ENCODE measurements at places on chromosomes 11 and 22.

DNA sequence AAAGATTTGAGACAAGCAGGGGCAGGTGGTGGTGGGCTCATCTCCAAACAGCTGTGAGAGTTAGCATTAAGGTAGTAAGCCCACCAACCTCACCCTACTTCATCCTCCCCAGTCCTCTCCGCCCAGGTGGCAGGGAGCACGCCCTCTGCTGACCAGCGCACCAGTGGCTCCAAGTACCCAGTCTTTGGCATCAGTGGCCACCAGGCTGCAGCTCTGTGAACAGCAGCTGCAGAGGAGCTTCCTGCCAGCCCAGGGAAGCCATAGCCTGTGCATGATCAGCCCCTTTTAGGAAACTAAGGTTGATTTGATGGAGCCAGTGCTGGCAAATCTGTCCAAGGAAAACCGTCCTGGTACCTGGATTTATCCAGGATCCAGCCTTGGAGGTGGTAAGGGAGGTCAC lies 21.7 kb downstream of the CAVIN3 start:
- no peaks in the 10 kb centered on the region for H3K27me3 ChIP-seq
- peak; percentile 37 for DNase-seq
- H3K36me3 ChIP-seq, result no peaks in the 10 kb centered on the region
- H3K4me3 ChIP-seq, result no peak overlapping the region
- no peak overlapping the region for H3K27ac ChIP-seq

DNA sequence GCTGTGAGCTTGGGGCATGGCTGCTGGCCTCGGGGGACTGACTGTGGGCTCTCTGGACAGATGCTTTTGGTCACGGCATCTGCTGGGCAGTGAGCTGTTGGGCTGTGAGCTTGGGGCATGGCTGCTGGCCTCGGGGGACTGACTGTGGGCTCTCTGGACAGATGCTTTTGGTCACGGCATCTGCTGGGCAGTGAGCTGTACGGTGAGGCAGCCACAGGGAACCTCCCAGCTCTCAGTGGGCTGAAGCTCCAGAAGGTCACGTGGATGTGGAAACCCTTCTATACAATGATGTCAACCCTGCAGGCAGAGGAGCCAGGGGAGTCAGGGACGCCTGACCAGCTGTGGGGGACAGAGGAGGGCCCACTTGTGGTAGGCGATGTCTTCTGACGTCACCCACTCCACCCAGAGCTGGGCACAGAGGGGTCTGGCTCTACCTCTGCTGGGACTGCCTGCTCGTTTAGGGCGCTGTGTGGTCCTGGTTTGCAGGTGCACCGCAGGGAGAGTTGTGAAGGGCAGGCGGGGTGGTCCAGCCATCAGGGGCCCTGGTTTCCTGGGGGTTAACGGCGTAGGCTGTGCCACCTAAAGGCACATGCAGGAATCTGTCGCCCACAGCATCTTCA lies 1331.3 kb downstream of the BRD1 start:
- H3K4me1 ChIP-seq, result peaks cover 4% of the 10 kb centered on the region
- no peak overlapping the region for H3K27ac ChIP-seq
- H3K27me3 ChIP-seq, result peaks cover 18% of the 10 kb centered on the region
- no peak for DNase-seq
- H3K4me3 ChIP-seq, result no peak overlapping the region

DNA sequence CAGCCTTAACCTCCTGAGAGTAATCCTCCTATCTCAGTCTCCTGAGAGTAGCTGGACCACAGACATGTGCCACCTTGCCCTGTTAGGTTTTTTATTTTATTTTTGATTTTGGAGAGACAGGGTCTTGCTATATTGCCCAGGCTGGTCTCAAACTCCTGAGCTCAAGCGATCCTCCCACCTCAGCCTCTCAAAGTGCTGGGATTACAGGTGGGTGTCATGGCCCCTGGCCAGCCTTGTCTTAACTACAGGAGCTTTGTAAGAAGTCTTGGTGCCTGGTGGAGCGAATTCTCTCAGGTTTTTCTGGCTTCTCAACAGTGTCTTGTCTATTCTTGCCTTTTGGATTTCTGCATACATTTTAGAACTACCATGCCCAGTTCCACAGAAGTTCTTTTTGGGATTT lies 546.4 kb downstream of the TBC1D22A start:
- H3K27ac ChIP-seq, result no peak overlapping the region
- H3K4me1 ChIP-seq, result no peaks in the 10 kb centered on the region
- H3K4me3 ChIP-seq, result no peak overlapping the region
- DNase-seq, result no peak
- peaks cover 9% of the 10 kb centered on the region for H3K27me3 ChIP-seq

- no peaks in the 10 kb centered on the region for H3K36me3 ChIP-seq
- H3K27ac ChIP-seq, result no peak overlapping the region
- H3K4me3 ChIP-seq, result no peak overlapping the region
- peaks cover 11% of the 10 kb centered on the region for H3K27me3 ChIP-seq
- no peak for DNase-seq
Observed at GRCh38 chr22:38437416-38437815, 17.6 kb downstream of the KCNJ4 start.

DNA sequence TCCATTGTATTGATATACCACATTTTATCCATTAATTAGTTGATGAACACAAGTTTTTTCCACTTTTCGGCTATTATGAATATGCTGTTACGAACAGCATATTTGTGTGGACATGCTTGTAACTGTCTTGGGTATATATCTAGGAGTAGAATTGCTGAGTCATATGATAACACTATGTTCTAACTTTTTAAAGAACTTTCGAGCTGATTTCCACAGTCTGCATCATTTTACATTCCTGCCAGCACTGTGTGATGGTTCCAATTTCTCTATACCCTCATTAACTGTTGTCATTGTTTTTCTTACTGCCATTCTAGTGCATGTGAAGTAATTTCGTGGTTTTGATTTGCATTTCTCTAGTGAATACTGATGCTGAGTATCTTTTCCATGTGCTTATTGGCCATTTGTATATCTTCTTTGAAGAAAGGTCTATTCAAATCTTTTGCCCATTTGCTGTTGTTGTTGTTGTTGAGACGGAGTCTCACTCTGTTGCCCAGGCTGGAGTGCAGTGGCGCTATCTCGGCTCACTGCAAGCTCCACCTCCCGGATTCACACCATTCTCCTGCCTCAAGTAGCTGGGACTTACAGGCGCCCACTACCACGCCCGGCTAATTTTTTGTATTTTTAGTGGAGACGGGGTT lies 7.4 kb upstream of the RCE1 start:
- peaks cover 15% of the 10 kb centered on the region for H3K36me3 ChIP-seq
- no peak for DNase-seq
- H3K4me3 ChIP-seq, result no peak overlapping the region
- no peak overlapping the region for H3K27ac ChIP-seq

DNA sequence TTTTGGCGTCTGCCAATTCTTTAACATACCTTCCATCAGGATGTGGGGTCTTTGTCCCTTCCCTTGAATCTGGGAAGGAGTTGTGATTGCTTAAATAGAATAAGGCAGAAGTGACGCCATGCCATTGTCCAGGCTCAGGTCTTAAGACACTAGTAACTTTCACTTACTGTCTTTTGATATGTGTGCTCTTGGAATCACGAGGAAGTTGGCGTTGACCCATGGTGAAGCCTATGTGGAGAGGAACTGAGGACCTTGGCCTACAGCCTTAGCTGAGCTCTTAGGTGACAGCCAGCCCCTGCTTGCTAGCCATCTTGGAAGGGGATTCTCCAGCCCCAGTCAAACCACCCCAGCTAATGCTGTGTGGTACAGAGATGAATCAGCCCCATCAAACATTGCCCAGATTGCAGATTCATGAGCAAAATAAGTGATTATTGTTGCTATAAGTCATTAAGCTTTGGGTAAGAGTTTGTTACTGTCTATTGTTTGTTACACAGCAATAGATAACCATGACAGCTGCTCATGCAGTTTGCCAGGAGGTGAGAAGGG lies 17.6 kb upstream of the CLPB start:
- H3K36me3 ChIP-seq, result no peaks in the 10 kb centered on the region
- H3K27me3 ChIP-seq, result no peaks in the 10 kb centered on the region
- DNase-seq, result no peak

DNA sequence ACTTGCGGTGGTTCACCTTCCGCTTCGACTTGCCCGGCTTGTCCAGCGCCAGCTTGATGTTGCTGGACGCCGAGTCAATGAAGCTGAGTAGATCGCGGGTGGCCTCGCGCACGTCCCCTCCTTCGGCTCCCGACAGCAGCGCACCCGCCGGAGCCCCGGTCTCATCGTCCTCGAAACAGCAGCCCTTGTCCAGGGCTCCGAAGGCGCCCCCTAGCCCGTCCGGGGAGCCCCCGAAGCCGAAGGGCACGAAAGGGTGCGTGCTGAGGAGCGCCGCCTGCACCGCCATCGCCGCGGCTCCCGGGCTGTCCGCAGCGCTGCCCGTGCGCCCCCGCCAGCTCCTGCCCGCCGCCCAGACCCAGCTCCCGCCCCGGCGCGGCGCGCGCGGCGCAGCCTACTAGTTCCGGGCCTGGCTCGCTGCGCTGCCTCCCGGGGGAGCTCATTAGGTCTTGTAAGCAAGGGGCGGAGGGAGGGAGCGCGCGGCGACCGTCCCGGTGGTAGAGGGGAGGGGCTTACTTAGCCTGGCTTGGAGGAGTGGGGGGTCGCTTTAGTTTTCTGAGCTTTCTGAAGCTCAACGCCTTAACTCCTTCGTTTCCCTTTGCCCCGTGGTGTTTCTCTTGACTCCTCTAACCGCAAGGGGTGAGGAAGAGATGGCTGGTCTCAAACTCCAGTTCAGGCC lies at the start of gene FAM181B:
Gene FAM181B (minus strand): TSS at position 421 of the 676 bp plus-strand sequence. CDS start 135 bp downstream, at position 286.
- H3K4me1 ChIP-seq, result peaks cover 8% of the 10 kb centered on the region
- H3K27me3 ChIP-seq, result peaks cover 43% of the 10 kb centered on the region
- H3K27ac ChIP-seq, result no peak within 1 kb of the TSS
- H3K4me3 ChIP-seq, result peak within 1 kb of the TSS; percentile 48
- peak; percentile 72 for DNase-seq

DNA sequence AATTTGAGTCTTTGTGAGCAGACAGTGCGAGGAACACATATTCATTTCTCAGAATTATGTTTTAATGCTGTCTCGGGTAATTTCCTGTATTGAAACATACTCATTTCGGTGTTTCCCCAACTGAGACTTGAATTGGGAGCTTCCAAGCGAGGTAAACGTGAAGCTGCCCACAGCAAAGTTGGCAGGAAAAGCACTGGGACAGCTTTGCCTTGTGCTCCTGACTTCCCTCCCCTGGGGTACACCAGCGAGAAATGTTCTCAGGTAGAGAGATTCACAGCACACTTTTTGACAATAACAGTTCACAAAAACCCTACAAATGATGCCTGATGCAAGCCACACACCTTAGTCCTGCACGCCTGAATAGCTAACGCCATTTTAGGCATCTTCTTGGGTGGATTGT lies 3.1 kb downstream of the HTR3B start:
- H3K4me3 ChIP-seq, result no peak overlapping the region
- no peaks in the 10 kb centered on the region for H3K36me3 ChIP-seq
- H3K4me1 ChIP-seq, result no peaks in the 10 kb centered on the region
- peaks cover 18% of the 10 kb centered on the region for H3K27me3 ChIP-seq
- DNase-seq, result no peak

DNA sequence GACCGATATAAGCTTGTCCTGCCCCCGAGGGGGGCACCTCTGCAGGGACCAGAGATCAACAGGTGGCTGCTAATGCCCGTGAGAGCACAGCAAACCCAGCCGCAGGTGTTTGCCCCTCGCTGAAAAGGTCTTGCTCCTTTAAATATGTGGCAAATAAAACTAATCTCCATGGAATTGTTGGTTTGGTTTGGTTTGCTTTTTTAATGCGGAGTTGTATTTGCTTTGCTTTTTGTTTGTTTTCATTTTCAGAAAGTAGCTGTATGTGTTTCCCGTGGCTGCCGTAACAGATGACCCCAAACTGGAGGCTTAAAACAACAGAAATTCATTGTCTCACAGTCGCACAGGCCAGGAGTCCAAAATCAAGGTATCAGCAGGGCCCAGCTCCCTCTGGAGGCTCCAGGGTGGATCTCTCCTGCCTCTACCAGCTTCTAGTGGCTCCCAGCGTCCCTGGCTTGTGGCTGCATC lies 93.0 kb downstream of the CELSR1 start:
- no peak for DNase-seq
- no peak overlapping the region for H3K27ac ChIP-seq
- no peaks in the 10 kb centered on the region for H3K36me3 ChIP-seq
- H3K4me3 ChIP-seq, result no peak overlapping the region
- H3K4me1 ChIP-seq, result no peaks in the 10 kb centered on the region

DNA sequence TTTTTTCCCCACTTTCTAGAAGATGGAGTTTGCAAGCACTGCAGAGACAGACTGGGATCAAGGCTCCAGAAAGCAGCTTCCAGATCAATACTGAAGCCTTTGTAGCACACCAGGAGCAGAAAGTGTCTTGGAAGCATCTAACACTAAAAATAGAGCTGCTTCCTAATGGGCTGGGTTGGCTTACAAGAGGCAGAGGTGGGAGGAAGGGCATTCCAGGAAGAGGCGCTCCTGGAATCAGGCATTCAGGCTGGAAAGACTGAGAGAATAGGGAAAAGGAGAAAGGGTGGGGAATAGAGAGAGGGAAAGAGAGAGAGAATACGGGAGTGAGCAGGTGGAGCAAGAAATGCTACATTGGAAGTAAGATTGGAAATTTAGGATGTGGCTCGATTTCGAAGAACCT lies 395.9 kb downstream of the OPCML start:
- DNase-seq, result peak; percentile 32
- no peaks in the 10 kb centered on the region for H3K4me1 ChIP-seq
- H3K27me3 ChIP-seq, result peaks cover 14% of the 10 kb centered on the region
- H3K36me3 ChIP-seq, result no peaks in the 10 kb centered on the region

DNA sequence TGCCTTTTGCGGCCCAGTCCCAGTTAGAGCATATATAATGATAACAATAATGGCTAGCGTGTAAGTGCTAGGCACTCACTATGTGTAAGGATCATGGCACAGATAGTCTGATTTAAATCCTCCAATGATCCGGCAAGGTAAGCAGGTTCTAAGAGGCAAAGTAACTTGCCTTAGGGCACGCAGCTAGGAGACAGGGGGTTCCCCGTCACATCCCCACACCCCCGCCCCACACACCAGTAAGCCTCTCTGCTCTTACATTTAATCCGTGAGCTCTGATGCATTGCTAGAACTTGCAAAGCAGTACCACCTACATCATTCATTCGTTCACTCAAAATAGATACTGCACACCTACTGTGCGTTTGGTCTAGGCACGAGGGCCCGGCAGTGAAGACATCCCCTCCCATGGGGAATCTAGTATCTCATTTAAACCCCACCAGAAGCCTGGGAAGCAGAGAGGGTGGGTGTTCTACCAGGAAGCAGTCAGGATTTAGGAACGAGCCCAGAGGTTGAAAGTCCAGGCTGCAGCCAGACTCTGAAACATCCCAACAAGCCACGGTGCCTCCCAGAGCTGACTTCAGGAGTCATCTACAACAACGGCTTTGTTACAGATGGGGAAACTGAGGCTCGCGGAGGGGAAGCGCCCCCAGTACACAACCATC lies 20.6 kb downstream of the TMPRSS6 start:
- H3K27ac ChIP-seq, result no peak overlapping the region
- no peaks in the 10 kb centered on the region for H3K36me3 ChIP-seq
- H3K27me3 ChIP-seq, result peaks cover 4% of the 10 kb centered on the region
- DNase-seq, result no peak
- H3K4me3 ChIP-seq, result no peak overlapping the region
- peaks cover 12% of the 10 kb centered on the region for H3K4me1 ChIP-seq

All from muscle of leg (tissue), 16 donors.